Activated T-cell treated with anti-CD3 and anti-CD28 coated beads, Interleukin-2, amount 50 U/mL, for 48 hours (primary cell): ENCODE measurements at places on chromosomes 12 and 14.

GRCh38 chr14:30648471-30648870 is 26.4 kb downstream of the SCFD1 start:
- DNase-seq: no peak

DNA sequence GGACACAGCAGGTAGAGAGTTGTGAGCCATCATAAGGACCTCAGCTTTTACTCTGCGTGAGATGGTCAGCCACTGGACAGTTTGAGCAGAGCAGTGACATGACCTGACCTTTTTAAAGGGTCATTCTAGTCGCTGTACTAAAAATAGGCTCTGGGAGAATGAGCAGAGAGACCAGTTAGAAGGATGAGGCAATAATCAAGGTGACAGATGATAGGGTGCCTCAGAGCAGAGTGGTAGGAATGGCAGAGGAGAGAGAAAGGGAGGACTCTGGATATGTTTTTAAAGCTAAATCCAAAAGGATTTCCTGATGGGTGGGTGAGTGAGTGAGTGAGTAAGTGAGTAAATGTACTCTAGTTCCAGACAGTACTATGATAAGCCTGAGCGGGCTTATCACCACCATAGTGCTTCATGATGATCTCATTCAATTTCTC is 83.6 kb upstream of the ARHGAP5 start:
- DNase-seq: no peak

GRCh38 chr12:6115389-6115788 is 9.1 kb downstream of the VWF start:
- no peak for DNase-seq

DNA sequence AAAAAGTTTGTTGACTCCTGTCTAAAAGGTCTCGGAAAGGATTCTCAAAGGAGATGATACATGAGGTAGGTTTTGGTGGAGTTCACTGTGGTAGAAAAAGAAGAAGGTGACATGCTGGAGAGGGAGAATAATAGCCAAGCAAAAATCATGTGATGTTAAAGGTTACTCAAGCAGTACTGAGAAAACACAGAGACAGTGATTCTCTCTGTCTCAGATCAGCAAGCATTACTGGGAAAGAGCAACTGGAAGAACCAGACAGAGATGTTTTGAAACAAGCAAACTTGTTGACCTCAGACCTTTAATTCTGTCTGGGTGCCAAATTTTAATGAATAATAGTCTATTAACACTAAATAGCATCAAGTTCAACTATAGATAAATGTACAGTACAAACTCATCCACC is 183.5 kb upstream of the PLEKHG7 start:
- DNase-seq: no peak

- DNase-seq: no peak
These were observed 68.8 kb downstream of the RERG start for GRCh38 chr12:15152456-15152855.

- peak; percentile 85 for DNase-seq
These were observed 71.2 kb downstream of the VCPKMT start for GRCh38 chr14:50045039-50045711.

GRCh38 chr12:19576506-19577280 is 137.4 kb downstream of the AEBP2 start:
- DNase-seq: no peak

DNA sequence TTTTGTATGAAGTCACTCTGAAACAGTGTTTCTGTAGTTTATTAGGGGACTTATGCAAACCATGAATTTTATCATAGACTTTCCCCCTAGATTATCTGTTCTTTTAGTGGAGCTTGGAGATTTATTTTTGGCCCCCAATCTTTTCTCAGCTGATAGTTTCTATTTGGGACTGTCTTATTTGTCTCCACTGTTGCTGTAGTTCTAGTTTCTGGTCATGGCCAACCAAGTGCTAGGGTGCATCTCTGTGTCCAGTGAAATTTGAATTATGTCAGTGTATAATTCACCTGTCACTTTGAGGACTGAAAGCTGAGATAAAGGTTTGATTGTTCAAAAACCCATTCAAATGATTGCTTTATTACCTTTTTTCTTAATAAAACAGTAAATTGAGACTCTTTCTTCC is 61.3 kb downstream of the KTN1 start:
- no peak for DNase-seq

- peak; percentile 68 for DNase-seq
These were observed 79.9 kb downstream of the ARF6 start for GRCh38 chr14:49972823-49973222.

DNA sequence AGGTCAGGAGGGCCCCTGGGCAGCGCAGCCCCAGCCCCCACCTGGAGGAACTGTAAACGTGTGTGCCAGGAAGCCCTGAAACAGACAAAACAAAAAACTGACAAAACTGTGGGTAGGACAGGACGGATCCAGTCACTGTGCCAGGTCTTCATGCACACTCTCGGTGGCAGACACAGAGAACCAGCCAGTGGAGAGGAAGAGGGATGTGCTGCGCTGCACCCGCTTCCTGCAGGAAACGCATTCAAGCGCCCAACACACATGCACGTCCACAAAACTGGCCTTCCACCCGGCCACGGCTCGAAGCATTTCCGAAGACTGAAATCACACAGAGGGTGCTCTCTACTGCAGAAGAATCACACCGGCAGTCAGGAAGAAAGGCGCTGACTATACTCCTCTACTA is 16.9 kb downstream of the BRF1 start:
- DNase-seq: no peak

GRCh38 chr12:2785017-2785416 is 9.8 kb upstream of the FKBP4 start:
- no peak for DNase-seq

DNA sequence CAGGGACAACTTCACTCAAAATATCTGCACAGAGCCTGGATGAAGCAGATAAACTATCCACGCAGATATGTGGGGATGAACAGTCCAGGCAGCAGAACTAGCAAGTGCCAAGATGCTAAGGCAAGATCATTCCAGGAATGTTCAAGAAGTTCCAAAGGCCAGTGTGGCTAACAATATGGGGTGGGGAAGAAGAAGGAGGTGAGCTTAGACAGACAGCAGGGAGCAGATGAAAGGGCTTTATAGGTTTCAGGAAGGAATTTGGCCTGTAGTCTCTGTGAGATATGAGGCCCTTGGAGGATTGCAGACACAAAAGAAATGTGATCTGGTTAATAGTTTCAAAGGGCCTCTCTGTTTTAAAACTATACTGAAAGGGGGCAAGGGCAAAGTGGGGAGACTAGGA is 63.5 kb upstream of the PPM1H start:
- DNase-seq: no peak

- no peak for DNase-seq
These were observed 21.5 kb downstream of the SCARB1 start for GRCh38 chr12:124842073-124842749.

GRCh38 chr12:77204083-77204482 is 138.7 kb upstream of the E2F7 start:
- DNase-seq: no peak

DNA sequence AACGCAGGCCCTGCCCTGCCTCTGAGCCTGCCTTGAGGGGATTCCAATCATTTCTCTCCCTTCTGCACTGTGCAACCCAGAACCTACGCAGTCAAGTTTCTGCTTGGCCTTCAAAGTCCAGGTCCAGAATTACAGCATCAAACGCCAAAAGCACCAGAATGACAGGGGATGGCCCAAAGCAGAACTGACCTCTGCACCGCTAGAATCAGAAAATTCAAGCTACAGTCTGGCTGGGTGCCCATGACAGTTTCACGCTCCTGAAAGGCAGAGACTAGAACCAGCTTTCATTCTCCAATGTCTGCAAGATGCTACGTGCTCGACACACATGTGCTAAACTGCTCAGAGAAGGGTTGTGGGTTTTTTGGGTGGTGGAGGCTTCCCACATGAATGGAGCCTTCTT is 4.1 kb downstream of the CLMN start:
- no peak for DNase-seq

DNA sequence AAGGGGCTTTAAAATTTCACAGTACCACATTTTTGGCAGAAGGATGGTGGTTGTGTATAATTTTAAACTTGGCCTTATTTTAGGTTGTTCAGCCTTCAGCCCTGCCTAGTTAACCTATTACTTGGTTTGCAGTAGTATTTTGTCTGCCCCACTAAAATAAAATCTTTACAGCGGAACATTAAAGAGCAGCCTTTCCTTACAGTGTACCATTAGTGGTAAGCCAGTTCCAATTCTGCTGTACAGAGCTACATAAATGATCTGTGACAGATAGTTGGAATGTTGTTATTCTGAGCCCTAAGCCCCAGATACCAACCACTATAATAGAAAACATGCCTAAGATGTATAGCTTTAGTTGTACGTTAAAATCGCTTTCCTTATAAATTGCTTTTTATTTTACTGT is 56.2 kb downstream of the SLC38A6 start:
- no peak for DNase-seq

DNA sequence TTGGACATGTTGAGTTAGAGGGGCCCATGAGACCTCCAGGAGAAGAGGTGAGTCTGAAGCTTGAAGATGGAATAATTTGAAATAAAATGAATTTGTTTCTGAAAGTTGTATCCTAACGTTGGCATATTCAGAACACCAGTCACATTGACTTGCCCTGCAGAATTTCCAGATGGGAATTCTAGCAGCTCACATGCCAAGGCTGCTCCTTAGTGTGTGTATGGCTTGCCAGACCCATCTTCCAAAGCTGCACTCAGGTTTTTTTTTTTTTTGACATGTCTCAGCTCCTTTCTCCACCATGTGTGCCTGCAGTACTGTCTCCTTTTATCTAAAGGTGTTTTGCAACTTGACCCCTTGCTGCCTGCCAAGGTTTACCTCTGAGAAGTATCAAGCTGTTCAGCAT is 261.9 kb downstream of the NRXN3 start:
- no peak for DNase-seq

DNA sequence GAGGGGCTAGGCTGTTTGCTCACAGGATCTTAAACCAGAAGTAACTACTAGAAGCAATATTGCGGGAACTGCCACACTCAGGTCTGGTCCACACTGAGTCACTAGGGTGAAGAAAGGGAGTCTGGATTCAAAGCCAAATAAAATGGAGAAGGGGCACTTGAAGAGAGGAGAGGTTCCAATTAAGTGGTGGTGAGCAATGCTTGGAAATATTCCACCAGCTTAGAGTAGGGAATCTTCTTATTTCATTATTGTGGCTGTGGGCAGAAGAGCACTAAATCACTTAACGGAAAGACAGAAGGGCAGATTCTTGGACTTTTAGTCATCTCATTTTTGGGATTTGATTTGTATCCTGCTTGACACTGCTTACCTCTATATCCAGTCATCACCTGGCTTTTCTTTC is 48.6 kb upstream of the PPP1R12A start:
- no peak for DNase-seq

GRCh38 chr14:54343272-54344121 is 53.3 kb upstream of the CDKN3 start:
- no peak for DNase-seq

DNA sequence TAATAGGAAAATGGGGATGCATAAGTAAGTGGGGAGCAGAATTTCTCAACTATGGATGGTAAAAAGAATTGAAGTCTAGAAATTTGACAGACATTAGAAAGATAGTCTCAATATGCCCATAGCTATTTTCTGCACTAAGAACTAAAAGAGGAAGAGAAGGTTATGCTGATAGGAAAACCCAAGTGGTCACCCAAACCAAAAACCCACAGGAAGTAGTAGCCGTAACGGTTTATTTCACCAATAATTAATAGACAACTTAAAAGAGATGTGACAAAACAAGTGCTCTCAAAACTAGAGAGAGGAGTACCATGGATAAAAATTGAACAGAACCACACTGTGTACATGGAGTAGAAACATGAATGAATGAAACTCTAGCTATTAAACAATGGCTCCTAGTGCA is 295.4 kb downstream of the FSCB start:
- DNase-seq: no peak

- no peak for DNase-seq
These were observed 39.8 kb downstream of the SPRING1 start for GRCh38 chr12:116698116-116698515.

- no peak for DNase-seq
These were observed 1043.2 kb upstream of the TMEM132C start for GRCh38 chr12:127223731-127224130.

- DNase-seq: no peak
These were observed 353.6 kb downstream of the MED13L start for GRCh38 chr12:115923851-115924250.

- DNase-seq: no peak
These were observed at the start of gene PDE3A for GRCh38 chr12:20368114-20368650. Gene PDE3A, plus strand, starts transcription at chr12:20368537. Its CDS starts 748 bp downstream, at chr12:20369285.

DNA sequence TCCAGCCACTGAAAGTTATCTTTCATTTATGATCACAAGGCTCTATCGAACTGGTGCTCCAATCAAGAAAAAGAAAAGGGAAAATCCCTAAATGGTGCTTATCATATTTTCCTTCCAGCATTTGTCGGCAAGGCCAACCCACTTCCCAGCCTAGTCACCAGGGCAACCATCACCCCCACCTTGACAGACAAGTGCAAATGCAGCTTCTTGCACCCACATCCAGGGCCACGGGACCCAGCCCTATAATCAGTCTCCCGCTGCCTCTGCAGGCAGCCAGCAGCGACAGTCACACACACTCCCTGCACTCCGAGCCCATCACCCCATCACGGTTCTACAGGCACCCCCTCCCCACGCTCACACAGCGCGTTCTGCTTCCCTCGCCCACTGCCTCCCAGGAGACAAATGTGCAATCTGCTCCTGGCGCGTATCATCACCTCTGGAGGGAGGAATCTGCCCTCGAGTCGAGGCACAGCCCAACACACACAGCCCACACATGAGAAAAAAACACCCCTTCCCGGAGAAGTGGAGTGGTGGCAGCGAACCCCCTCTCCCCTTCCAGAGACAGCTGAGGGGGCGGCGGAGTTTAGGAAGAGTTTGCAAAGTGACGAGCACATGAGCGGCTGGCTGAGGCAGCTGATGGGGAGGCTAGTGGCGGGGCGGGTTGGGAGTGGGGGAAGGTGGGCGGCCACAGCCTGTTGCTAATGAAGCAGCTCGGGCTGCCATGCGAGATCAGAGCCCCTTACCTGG is 9.3 kb upstream of the PPP4R4 start:
- peak; percentile 41 for DNase-seq

DNA sequence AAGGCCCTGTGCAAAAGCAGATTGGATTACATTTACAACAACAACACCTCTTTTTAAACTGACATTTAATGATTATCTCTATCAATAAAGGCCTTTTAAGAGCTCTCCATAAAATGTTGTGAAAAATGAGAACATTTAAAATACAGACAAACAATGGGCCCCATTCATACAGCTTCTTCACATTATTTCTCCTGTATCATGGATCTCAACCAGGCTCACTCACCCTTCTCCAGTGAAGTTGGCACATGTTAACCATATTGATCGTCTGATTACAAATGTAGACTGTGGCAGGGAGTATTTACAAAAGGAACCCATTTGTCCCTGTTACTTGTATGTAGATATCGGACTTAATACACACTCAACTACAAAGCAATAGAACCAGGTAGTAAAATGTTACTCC is 220.2 kb upstream of the BTG1 start:
- no peak for DNase-seq

GRCh38 chr14:91388551-91388975 is 29.1 kb downstream of the CCDC88C start:
- DNase-seq: peak; percentile 71

- DNase-seq: no peak
These were observed 96.8 kb upstream of the NTF3 start for GRCh38 chr12:5335069-5335468.
